ENCODE measurements at places on chromosomes 7 and 10.

GRCh38 chr7:25951414-25952260, 200.4 kb upstream of the NFE2L3 start:
- no peak for DNase-seq

DNA sequence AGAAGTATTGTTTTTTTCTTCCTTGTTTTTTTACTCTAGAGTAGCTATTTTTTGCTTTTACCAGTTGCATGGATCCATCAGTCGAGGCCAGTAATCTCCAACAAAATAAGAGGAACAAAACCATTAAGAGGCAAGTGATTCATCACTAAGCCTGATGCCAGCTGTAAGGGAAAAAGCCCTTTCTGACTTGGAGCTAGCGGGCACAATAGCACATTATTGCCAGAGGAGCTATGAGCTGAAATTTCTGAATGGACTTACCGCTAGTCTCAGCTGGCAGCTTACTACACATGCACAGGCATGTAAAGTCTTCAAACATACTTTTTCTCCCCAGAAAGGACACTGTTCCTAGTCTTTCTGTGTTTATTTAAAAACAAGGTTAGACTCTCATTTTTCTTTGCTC, 41.6 kb upstream of the PTPRZ1 start:
- no peak for DNase-seq

- no peak for DNase-seq
Observed at GRCh38 chr7:156604836-156605695, 35.5 kb upstream of the RNF32 start.

DNA sequence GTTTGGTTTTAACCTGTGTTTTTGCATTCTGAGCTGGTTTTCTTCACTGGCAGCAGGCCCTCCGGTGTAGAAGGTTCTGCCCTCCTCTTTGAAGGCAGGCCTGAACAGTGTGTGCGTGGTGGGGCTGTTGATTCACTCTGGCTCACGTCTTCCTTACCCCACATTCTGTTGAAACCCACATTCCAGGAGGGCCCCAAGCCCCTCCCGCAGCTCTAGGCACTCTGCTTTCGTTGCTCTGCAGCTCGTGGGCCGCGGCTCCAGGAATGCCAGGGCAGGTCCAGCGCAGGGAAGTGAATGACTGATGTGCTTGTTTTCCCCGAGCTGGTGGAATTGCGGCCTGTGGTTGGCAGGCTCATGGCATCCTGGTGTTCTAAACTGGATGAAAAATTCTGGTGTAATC, 49.0 kb downstream of the HTRA1 start:
- no peak for DNase-seq

GRCh38 chr7:71636329-71636728, 504.4 kb downstream of the GALNT17 start:
- DNase-seq, result no peak

GRCh38 chr10:102669206-102670064, 25.2 kb downstream of the TRIM8 start:
- DNase-seq, result no peak

DNA sequence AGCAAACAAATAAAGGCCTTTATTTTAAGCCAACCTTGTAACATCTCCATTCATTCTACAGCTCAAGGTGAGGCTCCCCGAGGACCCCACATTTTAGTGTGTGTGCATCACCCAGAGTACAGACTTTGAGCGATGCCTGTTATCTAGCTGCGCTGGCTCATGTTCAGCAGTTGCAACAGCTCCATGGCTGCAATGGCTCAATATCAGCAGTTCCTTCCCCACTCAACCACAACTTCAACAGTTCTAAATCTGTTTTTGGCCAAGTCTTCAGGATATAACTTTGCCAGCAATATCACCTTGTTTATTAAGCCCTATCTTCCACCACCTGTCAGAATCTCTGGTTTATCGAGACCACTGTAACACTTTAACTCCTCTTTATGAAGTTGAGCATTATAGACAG, 95.8 kb downstream of the WNT2 start:
- no peak for DNase-seq

- DNase-seq, result no peak
Observed at GRCh38 chr10:72740528-72740927, 48.6 kb downstream of the MCU start.

DNA sequence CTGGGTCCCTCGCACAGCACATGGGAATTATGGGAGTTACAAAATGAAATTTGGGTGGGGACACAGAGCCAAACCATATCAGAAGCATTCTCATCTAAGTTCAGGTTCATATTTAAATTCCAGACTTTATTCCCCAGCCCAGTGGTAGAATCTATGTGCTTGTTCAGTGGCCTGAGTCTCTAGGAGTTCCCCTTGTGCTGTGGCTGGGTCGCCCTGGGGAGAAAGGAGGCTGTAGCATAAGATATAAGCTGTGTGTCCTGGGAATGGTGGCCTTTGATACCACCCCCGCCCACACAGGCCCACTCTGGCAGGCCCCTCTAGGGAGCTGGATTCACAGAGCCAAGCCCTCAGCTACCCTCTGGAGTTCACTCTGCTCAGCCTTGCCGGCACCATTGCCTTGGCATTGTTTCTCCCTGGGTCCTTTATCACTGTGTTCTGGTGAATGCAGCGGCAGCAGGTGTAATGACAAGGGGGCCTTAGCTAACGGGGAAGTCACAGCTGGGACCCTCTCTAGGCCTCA, 64.2 kb downstream of the MINDY4 start:
- no peak for DNase-seq

GRCh38 chr10:86090807-86091206, 275.8 kb downstream of the GRID1 start:
- no peak for DNase-seq

All from stimulated activated CD8-positive, alpha-beta memory T cell treated with anti-CD3 and anti-CD28 coated beads, Interleukin-15, amount 100 ng/mL, for 1 hour (primary cell).